NCI-H1105 (cell line): ENCODE measurements at places on chromosomes 13 and 19.

DNA sequence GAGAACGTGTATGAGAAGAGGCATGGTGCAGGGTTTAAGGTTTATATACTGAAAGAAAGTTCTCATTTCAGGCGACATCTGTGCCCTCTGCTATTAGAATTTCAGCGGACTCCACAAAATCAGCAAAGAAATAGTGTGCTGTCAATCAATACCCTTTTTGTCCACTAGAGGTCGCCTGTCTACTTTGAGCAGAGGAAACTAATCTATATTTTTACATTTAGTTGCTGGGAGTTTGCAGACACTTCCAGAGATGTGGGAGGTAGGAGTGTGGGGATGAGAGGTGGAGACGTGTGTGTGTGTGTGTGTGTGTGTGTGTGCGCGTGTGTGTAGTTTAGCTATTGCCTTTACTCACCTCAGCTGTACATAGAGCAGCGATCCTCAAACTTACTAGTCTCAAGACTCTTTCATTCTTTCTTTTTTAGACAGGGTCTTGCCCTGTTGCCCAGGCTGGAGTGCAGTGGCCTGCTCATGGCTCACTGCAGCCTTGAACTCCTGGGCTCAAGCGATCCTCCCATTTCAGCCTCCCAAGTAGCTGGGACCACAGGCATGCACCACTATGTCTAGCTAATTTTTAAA is 9.7 kb downstream of the INAFM1 start:
- DNase-seq, result peak; percentile 46

- DNase-seq, result peak; percentile 12
These were observed 102.7 kb upstream of the UQCRFS1 start for GRCh38 chr19:29315556-29316190.

DNA sequence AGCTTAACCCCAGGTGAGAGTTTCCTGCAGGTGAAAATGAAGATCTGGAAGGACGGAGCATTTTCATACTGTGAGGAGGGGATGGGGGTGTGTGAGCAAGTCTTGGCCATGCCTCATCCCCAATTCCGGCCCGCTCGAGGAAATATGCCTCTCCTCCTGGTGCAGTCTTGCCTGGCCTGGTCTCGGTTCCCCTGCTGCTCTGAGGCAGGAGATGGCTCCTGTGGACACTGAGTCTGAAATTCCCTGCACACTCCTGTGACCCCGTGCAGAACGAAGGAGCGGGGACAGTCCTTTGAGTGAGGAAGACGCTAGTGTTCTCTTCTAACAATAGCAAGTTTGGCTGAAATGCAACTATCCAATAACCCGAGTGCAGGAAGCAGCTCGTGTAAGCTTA is 329 bp upstream of the ZNF439 start:
- no peak for DNase-seq

- DNase-seq, result no peak
These were observed 3.5 kb upstream of the SIGLEC8 start for GRCh38 chr19:51461723-51462161.

GRCh38 chr13:26680123-26680450 is 80.5 kb downstream of the GPR12 start:
- no peak for DNase-seq

DNA sequence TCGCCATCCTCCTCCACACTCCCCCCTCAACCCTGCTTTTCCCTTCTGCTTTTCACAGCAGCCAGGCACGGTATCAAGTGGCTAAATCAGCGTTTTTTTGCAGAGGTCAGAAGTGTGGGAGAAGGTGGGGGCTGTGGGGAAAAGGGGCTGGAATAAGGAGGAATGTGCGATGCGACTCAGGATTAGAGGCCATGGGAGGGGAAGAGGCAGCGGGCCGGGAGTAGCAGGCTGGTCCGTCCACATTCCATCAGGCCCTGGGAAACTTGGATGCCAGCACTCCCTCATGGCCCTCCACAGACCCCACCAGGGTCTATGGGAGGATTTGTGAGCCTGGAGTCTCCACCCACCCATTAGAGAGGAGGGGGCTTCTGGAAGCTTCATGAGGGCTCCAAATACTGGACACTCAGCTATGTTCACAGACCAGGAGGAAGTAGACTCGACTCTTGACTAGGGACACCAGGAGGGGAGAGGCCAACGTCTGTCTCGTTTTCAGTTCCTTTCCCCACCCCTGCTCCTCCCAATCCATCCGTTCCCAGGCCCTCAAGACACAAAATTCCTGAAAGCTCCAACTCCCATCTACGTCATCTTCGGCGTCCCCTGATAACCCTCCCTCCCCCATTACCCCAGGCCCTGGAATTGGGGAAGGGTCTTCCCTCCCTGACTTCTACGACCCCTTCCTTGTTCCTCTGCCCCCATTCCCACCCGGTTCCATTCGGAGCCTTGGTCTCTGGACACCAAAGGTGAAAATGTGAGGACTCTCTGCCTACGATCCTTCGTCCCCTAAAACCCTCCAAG is 3.3 kb upstream of the KCNC3 start:
- DNase-seq, result no peak

- no peak for DNase-seq
These were observed at the start of gene WTIP for GRCh38 chr19:34480971-34481841. Gene WTIP, plus strand, starts transcription at chr19:34481758. Its CDS starts 217 bp downstream, at chr19:34481975.
